ENCODE measurements at places on chromosomes 2 and 18.

DNA sequence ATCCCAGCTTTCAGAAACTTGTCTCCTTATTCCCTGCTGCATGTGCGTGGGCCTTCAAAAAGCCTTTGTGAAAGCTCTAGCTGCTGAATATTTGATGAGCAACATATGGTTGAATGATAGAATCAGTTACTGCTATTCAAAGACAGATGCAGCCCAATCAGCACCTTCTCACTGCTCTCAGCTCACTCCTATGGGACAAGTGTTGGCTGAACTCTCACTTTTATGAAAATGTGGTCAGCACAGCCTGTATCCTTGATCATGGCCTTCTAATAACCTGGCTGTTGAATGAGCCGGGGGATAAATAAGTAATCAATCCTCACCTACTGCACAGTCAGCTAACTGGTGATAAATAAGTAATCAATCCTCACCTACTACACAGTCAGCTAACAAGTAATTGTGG is 103.2 kb downstream of the PIEZO2 start:
- no peak for DNase-seq

DNA sequence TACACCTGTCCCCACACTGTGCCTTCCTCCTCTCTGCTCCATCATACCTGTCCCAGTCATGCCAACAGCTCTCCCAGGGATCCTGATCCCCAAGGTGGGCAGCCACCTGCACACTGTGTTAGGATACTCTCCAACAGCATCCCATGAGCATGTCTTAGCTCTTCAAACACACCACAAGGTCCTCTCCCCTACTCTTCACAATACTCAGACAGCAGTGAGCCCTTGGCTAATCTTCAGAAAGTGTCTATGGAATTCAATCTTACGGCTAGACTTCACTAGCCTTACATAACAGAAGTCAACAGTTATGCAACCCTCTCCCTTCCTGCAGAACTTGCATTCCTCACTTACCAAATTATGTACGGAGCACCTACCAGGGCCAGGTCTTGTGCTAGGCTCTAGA is 79.9 kb downstream of the MYO5B start:
- peak; percentile 6 for DNase-seq

GRCh38 chr2:147033044-147033443 is 811.8 kb upstream of the ACVR2A start:
- DNase-seq = no peak

GRCh38 chr2:40964509-40965250 is 512.8 kb upstream of the SLC8A1 start:
- DNase-seq = no peak

GRCh38 chr2:29923110-29923721 is 1.8 kb upstream of the ALK start:
- peak; percentile 67 for DNase-seq

GRCh38 chr2:97267411-97268074 is 154.6 kb downstream of the ANKRD36 start:
- no peak for DNase-seq

DNA sequence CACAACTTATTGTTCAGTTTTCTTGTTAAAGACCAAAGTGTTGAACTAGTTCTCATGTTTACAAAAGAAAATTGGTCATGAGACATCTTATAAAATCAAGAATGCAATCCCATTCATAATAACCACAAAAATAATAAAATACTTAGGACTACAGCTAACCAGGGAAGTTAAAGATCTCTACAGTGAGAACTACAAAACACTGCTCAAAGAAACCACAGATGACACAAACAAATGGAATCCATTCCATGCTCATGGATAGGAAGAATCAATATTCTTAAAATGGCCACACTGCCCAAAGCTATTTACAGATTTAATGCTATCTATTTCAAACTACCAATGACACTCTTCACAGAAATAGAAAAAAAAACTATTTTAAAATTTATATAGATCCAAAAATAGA is 1354.8 kb upstream of the CDH2 start:
- no peak for DNase-seq

GRCh38 chr2:69483696-69484095 is 46.5 kb upstream of the NFU1 start:
- no peak for DNase-seq

- no peak for DNase-seq
Observed at GRCh38 chr2:28291811-28292440, 100.7 kb upstream of the FOSL2 start.

DNA sequence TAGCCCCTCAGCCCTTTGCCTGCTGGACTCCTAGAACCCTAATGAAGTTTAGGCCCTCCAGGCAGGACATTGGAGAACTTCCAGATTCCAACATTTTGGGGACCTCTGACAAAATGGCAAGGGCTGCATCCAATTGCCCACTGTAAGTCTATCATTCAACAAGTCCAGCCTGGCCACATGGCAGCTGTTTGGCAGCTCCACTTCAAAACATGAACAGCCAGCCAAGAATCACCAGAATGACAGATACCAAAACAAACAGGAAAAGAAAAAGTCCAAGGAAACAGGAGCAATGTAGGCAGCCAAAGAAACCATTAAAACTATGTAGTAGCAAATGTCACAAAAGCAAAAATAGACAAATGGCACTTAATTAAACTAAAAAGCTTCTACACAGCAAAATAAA is 25.5 kb downstream of the SLC4A5 start:
- DNase-seq = no peak

DNA sequence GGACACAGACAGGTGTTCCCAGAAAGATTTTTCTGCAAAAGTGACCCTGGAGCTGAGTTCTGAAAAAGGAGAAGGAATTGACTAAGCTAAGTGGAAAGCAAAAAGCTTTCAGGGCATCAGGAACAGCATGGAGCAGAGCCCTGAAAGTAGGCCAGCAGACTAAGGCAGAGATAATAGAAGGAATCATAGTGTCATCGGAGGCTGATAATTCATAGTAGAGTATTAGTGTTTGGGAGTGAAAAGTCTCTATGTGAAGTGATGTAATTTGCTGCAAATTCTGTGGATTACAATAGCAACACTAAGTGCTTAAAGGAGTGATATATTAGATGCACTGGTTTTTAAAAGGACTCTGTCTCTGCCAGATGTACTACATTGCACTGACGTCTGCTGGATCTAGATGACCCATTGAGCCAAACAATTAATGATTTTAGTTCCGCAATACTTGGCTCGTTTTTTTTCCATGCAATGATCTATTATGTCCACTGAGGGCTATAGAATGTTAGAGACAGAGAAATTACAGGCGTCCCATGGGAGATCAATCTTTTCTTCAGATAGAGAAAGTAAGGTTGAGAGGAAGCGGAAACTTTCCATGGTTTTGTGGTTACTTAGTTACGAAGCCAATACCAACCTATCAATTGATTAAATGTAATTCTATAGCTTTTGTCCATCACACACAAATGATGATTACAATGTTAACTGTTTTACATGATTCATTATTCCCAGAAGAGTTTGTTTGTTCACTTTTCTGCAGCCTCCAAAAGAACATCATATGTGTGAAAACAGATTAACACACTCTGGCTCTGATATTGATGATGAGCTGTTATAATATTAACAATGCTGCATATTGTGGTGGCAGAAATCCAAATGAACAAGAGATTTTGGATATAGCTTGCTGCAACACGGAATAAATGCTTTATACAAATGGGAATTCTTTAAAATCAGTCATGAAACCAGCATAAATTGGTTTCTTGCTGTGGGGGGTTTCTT is 143.7 kb downstream of the MC4R start:
- no peak for DNase-seq

DNA sequence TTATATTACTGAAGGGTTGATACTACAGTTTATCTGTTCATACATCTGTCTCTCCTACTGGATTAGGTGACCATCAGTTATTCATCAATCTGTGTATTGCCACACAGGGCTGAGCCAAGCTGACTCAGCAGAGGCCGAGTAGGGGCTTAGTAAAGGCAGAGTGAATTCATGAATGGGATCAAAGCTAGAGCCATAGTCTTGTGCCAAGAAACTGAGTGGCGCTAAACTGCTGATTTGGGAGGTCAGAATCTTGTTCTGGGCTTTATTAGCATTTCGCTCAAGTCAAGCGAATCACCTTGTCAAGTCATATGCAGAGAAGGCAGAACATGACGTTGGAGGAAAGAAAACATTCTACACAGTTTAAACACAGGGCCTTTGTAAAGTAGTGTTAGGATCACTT is 34.1 kb downstream of the SOCS6 start:
- no peak for DNase-seq

DNA sequence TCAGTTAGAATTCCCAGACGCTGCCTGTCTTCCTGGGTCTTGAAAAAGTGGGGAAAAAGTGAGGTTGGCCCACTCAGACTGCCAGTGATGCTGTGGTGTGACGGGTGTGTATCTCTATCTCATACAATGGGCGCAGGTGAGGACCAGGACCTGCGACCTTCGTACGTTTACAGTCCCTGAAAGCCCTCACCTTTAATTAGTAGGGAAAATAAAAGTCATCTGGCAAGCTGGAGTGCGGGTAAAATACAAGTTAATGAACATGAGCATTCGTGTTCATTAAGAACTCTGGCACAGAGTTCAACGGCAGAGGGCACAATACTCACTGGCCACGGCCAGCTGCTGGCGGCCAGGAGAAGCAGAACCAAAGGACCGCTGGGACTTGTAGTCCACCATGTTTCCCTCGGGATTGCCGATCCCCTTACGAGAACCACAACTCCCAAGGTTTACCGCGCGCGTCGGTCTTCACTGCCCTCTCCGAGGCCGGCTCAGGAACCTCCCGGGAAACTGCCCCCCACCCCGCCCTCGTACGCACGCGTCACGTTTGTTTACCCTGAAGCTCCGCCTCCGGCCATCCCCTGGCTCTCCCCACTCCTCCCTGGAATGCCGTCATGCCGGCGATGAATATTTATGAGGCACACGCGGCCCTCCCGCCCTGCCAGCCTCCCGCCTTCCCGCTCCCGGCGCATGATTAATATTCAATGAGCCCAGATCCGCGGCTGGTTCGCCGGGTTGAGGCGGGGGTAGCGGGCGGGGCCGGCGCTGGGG is 488 bp upstream of the PHLPP1 start:
- DNase-seq = peak; percentile 100

DNA sequence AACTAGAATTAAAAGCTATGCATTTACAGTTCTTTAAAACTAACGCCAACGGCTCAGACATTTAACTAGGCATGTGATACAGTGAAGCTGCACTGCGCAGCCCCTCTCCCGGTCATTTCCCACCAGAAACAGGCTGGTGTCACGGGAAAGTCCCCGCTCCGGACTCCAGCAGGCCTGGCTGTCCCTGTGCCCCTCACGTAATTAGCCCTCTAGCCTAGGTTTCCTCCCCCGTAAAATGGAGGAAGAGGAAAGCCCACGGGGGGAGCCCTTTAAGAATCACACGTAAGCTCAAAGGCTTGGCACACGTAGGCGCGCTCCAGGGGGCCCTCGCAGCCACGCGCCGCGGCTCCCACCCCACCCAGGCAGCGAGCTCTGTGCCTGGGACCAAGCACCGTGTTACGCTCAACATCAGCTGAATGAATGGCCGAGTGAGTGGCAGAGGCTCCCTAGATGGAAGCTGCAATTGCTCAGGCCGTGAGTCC is 48.0 kb downstream of the KCNIP3 start:
- DNase-seq = no peak

DNA sequence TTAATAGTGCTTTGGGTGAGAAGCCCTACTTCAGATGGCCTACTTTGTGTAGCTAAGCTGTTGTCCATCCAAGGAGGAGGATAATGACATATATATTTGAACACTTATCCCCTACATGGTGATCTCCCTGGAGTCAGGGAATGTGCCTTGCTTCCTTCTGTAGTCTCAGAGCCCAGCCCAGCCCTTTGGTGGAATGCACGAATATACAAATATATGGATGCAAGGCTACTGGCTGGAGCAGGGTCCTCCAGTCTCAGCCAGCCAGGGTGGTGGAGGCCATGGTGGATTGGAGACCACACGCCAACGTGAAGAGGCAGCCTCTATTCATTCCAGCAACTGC is 150.6 kb upstream of the RIOK3 start:
- DNase-seq = no peak

DNA sequence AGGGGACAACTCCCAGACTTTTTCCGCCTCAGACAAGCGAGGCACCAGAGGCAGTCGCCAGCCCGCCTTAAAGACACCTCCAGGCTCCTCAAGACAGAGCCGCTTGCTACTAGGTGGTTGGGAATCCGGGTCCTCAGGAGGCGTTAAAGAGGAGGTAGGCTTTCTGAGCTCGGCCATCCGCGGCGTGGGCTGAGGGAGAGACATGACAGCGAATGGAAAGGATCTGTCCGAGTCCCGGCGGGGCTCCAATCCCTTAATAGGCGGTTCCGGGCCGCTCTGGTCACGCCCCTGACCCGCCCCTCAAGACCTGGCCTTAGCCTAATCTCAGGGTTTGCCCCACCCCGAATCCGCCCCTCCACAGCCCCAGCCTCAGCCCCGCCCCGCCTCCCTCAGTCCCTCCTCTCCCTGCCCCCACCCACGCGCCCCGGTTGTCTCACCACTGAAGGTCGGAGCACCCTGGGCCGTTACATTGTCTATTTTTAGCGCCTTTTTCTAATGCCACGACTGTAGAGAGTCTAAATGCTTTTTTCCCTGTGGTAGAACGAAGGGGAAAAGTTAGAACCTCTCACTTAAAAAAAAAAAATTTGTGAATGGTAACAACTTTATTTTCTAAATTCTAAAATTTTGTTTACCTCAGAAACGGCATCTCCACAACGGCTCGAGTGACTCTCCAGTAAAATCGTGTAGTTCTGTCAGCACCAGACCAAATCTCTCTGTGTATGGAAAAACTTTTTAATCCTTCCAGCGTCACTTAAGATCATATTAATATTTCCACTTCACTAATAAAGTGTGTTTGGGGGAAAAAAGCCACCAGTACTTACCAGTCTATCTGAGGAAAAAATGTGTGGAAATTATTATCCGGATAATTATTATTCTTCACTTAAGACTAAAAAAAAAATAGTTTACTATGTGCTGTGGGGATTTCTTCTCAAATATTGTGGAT is at the start of gene RAD51AP2:
TSS of gene RAD51AP2 (minus strand) at position 229 of the 943 bp plus-strand sequence. CDS start at position 204, 25 bp downstream.
- no peak for DNase-seq

DNA sequence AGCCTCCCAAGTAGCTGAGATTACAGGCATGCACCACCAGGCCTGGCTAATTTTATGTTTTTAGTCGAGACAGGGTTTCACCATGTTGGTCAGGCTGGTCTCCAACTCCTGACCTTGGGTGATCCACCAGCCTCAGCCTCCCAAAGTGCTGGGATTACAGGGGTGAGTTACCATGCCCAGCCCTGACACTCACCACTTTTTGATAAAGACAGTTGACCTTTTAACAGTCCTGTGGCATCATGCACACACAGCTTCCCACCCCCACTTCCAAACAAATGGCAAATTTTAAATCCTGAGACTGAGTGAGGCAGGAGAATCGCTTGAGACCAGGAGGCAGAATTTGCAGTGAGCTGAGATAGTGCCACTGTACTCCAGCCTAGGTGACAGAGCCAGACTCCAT is 6.2 kb upstream of the DNAJB2 start:
- DNase-seq = no peak

All from NB4 (cell line).